ENCODE measurements at places on chromosomes 5 and 9. TPM values are rescaled to one million over a fixed set of nuclear protein-coding genes. Genes with fewer than 3 reads are reported as not detected.

GRCh38 chr5:172866802-172867748 lies 33.0 kb downstream of the ERGIC1 start:
- peak; percentile 64 for DNase-seq

AK6 gene
- total RNA-seq, result 36.5 TPM

DNA sequence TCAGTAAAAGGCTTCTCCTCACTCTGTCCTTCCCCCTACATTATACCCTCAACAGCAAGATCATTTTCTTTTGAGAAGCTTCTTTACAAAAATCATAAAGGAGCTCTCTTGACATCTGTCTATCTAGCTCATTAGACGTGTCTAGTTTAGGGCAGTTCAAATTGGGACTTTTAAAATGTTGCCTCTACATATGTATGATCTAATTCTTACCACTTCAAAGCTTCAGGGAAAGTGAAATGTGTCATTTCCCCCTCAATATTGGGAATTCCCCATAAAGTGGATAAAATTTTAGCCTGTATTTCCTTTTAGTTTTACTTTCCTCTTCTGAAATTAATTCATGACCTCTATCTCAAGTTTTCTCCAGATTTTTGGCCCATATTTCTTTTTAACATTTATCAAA lies 323.7 kb downstream of the ARRDC3 start:
- no peak for DNase-seq

CATSPER3 gene
- 0.58 TPM for total RNA-seq

DNA sequence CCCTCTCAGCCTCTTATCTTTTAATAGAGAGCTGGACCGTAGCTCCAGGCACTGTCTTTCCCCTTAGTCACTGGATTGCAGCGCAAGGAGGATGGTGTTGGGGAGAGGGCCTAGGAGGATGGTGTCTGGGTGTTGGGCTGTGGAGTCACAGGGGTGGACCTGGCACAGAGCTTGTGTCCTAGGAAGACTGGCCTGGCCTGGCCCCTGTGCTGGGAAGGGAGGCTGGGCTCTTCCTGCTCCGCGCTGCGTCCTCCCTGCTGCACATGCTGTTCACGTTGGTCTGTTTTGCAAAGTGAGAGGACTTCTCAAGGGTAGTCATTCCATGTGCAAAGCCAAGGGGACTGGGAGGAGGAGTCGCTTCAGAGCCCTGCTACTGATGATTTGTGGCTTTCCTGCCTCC lies 123.9 kb downstream of the EHMT1 start:
- no peak for DNase-seq

GRCh38 chr9:25537808-25538207 lies 140.4 kb downstream of the TUSC1 start:
- no peak for DNase-seq

DNA sequence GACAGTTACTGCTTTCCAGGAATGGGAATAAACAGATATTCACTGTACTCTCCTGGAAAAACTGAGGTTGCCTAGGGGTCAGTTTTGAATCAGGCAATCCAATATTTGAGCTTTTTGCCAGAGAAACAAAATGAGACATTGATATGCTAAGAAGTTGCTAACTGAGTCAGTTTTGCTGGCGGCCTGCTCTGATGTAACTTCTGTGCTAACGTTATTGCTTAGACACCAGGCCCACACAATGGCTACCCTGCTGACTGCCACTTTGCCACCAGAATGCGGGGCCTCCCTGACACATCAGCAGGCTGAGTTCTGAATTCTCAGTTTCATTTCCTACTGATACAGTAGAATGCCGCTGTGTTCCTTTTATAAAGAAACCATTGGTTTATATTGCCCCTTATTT lies 18.2 kb upstream of the ZNF618 start:
- DNase-seq, result no peak

DNA sequence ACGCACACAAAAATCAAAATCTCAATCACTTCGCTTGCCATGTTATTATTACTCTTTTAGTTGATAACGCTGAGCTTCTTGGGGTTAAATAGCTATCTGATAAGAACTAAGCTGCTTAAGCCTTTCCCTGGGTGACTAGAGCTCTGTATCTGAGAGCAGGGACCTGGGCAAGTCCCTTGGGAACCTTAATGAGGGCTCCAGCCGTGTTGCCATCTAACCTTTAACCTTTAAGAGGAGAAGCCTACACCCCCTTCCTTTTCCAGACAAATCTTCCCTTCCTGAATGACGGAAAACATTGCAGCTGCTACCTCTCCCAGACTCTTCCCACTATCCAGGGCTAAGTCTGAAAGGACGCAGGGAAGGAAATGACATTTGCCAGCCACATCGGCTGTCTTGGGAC lies 216.5 kb upstream of the RAI14 start:
- no peak for DNase-seq

DNA sequence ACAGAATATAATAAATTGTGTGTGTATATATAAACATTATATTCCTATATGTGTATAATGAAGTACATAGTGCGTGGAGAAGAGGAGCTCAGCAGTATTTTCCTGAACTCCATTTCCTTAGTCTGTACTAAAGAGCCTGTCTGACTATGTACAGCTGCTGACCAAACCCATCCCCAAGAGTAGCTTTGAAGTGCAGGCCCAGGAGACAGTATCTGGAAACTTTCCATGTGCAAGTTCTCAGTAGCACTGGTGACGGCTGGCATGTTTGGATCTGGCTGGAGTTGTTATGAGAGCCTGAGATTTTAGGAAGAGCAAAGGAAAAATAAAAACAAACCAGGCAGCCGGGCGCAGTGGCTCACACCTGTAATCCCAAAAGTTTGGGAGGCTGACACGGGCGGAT lies 244.2 kb downstream of the RFK start:
- DNase-seq, result no peak

- DNase-seq, result peak; percentile 64
Observed at GRCh38 chr9:124291801-124292396, 34.1 kb downstream of the NEK6 start.

OGN gene
- total RNA-seq, result 27.1 TPM

GRCh38 chr5:98963019-98963418 lies 34.2 kb upstream of the CHD1 start:
- DNase-seq, result no peak

DNA sequence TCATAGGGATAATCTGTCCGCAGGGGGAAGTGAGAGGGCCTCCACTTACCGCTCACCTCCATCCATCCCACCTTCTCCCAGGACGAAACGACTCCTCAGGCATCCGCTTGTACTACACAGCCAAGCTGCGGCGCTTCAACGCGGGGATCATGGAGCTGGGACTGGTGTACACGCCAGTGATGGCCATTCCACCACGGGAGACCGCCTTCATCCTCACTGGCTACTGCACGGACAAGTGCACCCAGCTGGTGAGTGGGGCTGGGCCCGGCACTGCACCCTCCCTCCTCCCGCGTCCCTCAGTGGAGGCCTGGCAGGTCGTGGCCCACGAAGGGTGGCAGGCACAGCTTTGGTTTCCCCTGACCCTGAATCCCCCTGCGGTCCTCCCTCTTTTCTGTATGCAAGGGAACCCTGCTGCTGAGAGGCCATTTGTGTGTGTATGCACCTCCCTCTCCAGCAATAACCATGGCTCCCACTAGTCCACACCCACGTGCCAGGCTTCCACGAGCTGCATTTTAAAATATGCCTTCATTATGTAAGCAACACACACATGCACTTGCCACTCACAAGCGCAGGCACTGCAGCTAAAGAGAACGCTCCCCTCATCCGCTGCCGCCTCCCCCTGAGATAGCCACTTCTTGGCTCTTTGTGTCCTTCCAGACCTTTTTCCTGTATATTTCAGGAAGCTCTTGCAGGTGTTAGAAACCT lies 11.8 kb downstream of the DBH start:
- no peak for DNase-seq

DNA sequence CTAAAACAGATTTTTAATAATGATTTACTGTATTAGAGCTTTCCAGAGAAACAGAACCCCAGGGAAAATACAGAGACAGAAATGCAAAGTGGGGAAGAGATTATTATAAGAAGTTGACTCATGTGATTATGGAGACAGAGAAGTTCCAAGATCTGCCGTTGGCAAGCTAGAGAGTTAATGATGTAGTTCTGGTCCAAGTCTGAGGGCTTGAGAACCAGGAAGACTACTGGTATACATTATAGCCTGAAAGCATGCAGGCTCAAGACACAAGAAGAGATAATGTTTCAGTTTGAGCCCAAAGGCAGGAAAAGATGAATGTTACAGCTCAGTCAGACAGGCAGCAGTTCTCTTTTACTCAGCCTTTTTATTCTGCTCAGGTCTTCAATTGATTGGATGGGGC lies 98.8 kb upstream of the NFIL3 start:
- DNase-seq, result no peak

CNTLN gene
- 2.1 TPM for total RNA-seq

- peak; percentile 18 for DNase-seq
Observed at GRCh38 chr5:45454114-45454513, 242.1 kb downstream of the HCN1 start.

GRCh38 chr9:126292736-126293521 lies 33.7 kb upstream of the MVB12B start:
- DNase-seq, result no peak

Measured in heart left ventricle (tissue), 16 donors.